ENCODE measurements at places on chromosomes 1 and 21.

DNA sequence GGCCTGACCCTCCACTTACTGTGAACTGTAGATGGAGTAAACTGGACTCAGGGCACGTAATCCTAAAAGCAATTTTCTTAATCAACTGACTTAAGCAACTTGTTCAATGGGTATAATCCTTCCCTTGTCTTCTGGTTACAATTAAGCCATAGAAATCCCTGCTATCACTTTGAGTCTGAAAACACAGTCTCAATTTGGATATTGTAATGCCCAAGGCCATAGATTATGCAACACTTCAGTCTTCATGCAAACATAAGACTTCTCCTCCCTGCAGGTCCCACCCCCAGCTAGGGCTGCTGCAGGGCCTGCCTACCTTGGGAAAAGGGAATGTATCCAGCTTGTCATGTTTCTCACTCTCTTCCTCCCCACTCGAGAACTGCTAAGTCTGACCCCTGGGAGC is 6.2 kb upstream of the SLC5A9 start:
- DNase-seq = no peak

DNA sequence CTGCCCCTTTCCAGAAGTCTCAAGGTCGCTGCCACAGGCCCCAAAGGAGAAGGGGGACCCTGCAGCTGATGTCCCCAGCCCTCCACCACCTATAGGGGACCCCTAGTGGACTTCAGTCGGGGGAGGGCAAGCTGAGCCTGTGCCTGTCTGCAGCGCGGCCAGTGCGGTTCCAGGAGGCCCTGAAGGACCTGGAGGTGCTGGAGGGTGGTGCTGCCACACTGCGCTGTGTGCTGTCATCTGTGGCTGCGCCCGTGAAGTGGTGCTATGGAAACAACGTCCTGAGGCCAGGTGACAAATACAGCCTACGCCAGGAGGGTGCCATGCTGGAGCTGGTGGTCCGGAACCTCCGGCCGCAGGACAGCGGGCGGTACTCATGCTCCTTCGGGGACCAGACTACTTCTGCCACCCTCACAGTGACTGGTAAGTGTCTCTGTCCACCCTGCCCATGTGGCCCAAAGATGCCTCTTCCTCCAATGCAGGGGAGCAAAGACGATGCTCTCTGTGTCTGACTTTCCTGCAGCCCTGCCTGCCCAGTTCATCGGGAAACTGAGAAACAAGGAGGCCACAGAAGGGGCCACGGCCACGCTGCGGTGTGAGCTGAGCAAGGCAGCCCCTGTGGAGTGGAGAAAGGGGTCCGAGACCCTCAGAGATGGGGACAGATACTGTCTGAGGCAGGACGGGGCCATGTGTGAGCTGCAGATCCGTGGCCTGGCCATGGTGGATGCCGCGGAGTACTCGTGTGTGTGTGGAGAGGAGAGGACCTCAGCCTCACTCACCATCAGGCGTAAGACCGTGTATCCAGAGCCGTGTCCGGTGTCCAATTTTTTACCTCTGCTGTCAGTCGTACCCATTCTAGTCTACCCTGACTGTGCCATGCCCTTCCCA is 79.9 kb downstream of the OBSCN start:
- DNase-seq = no peak

DNA sequence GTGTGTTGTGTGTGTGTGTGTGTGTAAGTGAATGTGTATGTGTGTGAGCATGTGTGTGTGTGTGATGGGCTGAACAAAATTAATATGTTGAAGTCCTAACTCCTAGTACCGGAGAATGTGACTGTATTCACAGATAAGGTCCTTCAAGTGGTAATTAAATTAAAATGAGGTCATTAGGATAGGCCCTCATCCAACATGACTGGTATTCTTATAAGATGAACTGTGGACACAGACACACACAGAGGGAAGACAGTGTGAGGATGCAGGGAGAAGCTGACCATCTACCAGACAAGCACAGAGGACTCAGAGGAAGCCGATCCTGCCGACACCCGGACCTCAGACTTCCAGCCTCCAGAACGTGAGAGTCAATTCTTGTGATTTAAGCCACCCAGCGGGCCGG is 91.2 kb upstream of the PGBD5 start:
- DNase-seq = no peak

DNA sequence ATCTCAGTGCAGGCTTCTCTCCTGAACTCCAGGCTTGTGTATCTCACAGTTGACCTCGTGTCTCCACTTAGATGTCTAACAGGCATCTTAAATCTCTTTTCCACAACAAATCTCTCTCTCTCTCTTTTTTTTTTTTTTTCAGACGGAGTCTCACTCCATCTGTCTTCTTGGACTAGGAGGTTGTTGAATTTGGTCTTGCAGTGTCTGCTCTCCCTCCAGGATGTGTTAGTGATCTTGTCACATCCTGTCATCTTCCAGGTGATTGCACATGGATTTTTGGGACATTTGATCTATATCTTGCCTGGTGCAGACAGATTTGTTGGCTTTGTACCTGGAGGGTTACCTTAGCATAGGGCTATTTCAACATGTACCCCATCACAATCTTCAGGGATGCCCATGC is 26.5 kb upstream of the KCNA10 start:
- no peak for DNase-seq

- DNase-seq = no peak
These were observed 71.0 kb downstream of the SH3GLB1 start for GRCh38 chr1:86775395-86775794.

DNA sequence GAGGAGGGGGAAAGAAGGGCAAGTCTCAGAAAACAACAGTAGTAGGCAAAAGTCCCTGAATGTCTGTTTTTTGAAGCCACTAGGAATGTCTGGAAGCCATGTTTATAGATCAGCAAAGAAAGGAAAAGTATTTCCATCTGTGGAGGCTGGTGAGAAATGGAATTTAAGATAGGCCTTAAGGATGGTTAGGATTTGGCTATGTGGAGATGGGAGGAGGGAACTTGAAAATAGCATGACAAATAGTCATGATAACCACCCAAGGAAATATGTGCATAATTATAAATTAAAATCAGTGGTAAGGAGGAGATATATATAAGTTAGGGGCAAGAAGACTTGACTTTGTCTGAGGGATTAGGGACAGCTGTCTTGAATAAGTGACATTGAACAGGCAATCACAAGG is 33.8 kb upstream of the FGGY start:
- DNase-seq = no peak

DNA sequence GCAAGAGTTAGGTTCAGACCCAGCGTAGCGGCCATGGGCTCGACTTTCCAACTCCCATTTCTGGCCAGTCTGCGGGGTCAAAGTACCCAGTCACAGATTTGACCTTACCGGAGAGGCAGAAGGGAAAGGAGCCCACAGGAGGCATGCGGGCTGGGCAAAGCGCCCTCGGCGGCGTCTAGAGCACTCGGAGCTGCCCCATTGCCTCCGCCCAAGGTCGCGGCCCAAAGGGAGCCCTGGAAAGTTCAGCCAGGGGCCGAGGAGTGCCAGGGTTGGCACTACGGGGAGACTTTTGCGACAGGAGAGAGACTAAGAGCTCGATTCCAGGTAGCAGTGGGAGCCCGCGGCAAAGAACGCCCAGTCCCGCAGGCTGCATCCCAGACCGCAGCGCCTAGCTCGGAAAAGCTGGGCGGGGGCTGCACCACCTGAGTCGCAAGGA is 896 bp downstream of the KANK4 start:
- DNase-seq = no peak

- DNase-seq = no peak
These were observed 87.2 kb downstream of the ATP1A1 start for GRCh38 chr1:116460261-116460660.

DNA sequence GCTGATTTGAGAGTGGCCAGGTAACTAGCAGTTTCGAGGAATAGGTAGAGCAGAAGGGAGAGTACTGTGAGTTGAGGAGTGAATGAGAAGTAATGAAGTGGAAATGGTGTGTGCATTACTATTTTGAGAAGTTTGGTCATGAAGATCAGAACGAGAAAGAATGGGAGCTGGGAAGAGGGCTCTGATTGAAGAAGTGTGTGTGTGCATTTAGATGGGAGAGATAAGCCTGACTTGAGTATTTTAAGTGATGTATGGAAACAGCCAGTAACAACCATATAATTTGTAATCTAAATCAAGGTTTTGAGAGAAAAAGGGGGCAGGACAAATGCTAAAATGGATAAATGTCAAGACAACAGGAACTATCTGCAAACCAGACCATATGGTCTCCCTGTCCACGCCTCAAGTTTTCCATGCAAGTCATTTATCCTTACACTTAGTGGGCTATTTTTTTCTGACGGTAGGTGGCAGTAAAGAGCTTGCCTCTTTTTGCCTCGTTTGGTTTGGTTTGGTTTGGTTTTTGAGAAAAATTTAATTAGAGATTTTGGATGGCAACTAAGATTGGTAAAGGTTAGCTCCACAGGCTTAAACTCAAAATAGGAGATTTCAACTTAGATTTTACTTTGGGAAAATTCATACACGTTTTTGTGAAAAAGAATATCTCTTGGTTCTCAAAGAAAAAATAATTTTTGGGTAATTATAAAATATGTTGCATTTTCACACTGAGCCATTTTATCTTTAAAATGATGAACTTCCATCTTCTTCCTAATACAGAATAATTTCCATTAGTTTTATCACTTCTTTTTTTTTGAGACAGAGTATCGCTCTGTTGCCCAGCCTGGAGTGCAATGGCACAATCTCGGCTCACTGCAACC is 9.5 kb upstream of the B3GALNT2 start:
- no peak for DNase-seq

DNA sequence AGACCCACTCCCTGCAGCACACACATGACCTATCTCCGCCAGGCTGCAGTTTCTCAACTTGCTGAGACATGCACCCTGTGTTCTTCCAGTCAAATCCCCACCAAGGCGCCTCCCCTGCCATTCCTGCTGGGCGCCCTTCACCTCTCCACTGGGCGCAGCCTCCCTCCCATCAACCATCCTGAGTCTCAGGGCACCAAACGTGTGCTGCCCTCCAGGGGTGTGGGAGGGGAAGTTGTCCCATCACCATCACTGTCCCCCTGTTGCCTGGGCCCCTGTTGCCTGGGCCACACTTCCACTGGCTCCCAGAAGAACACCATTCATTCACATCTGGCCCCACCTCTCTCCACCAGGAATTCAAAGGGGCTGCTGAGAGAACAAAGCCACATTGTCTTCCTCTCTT is 44.9 kb upstream of the EFHD2 start:
- DNase-seq = no peak

- DNase-seq = no peak
These were observed 31.9 kb downstream of the SEC16B start for GRCh38 chr1:177937931-177938330.

DNA sequence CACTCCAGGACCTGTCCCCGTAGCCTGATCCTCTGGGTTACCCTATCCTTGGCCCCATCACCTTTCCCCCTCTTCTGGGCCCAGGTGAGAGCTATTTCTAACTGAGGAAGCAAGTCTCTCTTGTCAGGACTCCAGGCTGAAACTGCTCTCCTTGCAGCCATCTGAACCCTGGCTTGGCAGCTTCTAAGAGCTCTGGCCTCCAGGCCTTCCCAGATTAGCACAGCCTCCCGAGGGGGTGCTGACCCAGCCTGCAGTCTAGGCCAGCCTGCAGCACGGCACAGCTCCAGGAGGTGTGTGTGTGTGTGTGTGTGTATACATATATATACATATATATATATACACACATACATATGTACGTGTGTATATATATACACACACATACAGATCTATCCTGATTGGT is 17.4 kb downstream of the CACNA1S start:
- no peak for DNase-seq

- DNase-seq = no peak
These were observed 228.4 kb upstream of the NR5A2 start for GRCh38 chr1:199799116-199799515.

DNA sequence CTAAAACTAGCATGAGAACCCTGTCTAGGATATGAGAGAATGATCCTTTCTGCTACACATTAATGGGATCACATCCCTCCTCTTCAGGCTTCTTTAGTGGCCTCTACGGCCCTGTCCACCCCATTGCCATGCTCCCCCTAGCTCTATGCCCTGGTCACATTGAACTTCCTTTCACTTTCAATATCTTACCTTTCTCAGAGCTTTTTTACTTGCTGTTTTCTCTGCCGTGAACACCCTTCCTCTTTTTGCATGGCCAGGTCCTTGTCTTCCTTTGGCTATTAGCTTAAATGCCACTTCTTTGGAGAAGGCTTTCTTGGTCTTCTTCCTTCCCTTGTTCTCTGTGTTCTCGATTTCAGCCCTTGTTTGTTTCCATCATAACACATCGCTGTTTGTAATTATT is 97.4 kb downstream of the GIPC2 start:
- no peak for DNase-seq

DNA sequence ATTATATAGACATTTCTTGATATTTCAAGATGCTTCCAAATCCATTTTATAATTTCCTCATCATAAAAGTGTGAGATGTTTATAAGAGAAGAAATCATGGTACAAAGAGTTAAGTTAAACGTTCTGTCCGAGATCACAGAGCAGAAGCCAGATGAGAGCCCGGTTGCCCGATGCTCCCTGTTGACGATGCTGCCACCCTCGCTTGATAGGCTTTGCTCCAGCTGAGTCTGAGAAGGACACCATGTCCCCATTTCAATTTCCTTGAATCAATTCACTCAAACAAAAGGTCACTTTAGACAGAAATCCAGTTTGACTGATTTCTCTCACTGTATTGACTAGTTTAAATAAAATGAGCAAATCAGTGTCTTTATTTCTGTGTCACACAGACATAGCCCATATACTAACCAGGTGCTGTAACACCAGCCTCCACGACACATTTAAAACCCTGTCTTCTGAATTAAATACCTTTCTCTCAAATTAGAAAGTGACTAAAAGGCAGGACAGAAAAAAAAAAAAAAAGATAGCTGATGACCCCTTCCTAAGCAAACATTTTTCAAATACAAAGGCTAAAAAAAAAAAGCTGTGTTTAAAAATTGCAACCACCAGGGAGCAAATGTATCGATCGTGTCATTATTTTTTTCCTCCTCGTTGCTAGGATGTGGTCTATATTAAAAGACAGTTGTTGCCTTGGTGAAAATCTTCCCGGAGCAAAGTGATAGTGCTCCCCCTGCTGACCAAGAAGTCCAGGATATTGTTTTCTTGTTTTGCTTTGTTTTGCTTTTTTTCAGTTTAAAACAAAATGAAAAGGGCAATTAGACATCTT is 35.2 kb downstream of the DNASE2B start:
- DNase-seq = no peak

DNA sequence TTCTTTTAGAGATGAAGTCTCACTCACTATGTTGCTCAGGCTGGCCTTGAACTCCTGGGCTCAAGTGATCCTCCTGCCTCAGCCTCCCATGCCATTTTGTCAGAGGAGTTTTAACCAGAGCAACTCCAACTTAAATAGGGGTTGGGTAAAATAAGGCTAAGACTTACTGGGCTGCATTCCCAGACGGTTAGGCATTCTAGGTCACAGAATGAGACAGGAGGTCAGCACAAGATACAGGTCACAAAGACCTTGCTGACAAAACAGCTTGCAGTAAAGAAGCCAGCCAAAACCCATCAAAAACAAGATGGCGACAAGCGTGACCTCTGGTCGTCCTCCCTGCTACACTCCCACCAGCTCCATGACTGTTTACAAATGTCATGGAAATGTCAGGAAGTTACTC is 5.7 kb upstream of the DNAH14 start:
- no peak for DNase-seq

DNA sequence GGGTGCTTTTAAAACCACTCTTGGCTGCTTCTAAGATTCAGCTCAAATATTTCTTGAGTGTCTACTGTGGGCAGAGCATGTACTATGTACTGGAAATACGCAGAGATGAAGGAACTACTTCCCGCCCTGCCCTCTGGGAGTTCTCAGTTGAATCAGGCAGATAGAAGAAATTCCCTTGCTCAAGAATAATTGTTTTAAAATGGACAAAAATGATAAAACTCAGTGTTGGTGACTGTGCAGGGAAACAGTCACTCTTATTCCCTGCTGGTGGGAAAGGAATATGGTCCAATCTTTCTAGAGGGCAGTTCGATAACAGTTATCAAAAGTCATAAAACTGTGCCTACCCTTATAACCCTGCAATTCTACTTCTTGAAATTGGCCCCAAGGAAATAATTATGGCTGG is 16.9 kb upstream of the GRHL3 start:
- no peak for DNase-seq

All from GM12892 (cell line).